ENCODE measurements at places on chromosomes 4 and X.

- DNase-seq = no peak
These were observed 8.6 kb downstream of the GALNT7 start for GRCh38 chr4:173177232-173177631.

DNA sequence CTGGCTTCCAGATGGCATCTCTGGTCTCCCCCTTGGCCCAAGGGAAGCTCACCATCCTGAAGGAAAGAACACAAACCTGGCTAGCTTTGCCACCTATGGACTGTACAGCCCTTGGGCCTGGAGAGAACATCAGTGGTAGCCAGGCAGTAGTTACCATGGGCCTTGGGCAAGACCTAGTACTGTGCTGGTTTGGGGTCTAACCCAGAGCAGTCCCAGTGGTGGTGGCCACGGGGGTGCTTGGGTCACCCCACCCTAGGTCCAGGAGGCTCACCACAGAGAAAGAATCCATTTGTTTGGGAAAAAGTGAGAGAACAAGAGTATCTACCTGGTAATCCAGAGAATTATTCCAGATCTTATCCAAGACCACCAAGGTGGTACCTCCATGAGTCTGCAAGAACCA, 290.7 kb upstream of the PPP1R2C start:
- no peak for DNase-seq

GRCh38 chrX:66601522-66601921, 37.4 kb downstream of the EDA2R start:
- no peak for DNase-seq

- DNase-seq = no peak
These were observed 189.1 kb downstream of the SPCS3 start for GRCh38 chr4:176508780-176509331.

DNA sequence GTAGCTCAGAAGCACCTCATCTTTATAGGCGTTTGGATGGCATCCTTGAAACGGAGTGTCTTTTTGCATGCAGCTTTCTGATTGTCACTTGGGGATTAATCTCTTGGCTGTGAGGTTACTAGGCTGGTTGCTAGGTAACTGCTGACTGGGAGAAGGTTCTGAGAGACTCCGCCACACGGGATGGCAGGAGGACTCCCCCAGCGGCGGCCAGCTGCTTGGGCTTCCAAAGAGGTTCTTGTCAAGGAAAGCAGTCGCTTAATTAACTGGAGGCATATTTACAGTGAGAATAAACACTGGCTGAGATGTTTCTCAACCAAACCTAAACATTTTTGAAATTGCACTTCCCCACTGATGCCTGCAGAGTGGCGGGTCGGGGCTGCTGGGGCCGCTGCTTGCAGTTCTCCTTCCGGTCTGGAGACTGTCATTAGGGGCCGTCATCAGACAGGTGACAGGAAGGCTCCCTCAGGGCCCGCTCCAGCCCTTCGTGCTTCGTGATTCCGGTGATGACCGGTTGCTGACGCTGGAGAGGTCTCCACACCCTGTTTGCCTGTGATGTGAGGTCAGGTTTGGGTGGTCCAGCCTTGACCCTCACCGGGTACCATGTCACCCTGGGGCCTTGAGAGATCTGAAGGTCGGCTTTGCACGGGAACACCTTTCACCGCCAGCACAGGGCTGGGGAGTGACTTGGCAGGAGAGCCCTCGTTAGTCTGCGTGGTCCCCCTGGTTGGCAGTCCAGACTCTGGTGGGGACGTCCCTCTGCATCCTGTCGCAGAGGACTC, 9.1 kb downstream of the NSG1 start:
- no peak for DNase-seq

GRCh38 chr4:169071747-169072146, 61.7 kb upstream of the CBR4 start:
- DNase-seq = no peak

DNA sequence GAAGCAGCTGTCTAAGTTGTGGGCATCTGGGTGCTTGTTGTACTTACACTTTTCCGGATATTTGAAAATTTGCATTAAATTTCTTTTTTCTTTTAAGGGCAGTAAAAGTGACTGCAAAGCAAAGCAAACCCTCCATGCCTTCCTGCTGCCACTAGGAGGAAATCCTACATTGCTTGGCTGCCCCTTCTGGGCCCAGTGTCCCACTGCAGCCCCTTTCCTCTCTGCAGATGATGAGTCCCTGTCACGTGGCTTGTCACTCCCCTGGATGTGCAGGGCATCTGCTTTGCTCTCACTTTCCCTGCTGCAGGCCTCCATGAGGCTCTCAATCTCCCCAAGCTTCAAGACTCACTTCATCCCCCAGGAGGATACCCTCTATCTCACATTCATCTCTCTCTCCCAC, 12.7 kb downstream of the TSR2 start:
- no peak for DNase-seq

DNA sequence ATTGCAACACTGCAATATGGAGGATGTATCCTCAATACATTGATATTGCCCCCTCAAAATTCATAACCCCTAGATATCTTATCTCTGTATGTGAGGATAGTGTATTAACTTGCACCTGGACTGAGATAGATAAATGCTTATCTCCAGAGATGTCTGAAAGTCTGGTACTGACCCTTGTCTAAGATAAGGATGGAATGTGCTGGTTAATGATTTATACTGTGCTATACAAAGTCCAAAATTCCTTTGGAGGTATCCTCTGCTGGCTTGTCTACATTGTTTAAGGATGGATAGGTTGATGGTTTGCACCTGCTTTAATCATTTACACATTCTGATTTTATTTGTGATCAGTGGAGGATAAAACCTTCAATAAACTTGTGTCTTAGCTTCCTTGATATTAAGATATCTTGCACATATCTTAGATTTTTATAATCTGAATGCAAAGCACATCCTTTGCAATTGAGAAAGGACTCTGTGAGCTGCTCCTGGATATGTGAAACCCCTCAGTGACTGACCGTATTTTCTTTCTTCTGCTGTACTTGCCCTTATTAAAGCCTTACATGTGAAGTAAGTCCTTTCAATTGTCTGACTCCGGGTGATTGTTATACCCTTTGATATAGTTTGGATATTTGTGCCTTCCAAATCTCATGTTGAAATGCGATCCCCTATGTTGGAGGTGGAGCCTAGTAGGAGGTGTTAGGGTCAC, 430.3 kb upstream of the MAOA start:
- DNase-seq = no peak

DNA sequence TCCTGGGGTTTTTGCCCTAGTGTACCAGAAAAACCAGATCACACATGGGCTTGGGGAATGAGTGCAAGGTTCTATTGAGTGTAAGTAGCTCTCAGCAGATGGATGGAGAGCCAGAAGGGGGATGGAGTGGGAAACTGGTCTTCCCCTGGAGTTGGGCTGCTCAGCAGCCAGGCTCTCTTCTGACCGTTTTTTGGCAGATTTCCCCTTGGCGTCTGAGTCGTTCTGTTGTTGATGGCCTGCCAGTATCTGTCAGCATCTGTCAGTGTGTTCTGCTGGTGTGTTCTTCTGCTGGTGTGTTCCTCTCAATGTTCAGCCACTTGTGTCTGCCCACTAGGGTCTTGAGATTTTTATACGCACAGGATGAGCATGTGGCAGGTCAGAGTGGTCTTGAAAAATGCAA, 633.9 kb upstream of the CPEB2 start:
- no peak for DNase-seq

DNA sequence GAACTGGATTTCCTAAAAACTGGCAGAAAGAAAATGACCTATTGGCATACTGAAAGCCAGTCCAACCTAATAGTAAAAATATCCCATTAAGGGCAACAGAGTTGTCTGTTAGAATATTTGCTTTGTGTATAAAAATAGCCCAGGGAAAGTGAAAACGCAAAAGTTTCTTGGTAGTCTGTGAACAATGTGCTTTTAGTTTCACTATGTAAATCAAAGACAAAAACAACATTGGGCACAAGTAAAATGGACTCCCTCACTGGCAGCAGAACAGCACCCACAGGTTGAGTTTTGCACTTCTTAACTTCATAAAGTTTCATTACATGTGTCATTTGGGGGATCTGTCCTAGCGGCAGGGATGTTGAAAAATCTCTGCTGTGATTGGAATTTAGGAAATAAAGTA, 4.3 kb upstream of the FGG start:
- no peak for DNase-seq

GRCh38 chrX:129496625-129497024, 26.7 kb downstream of the SMARCA1 start:
- no peak for DNase-seq

GRCh38 chr4:36244257-36245082, at the start of gene ARAP2:
Gene ARAP2 (minus strand): TSS chr4:36244514. CDS start chr4:36229486, 15,028 bp downstream.
- DNase-seq = peak; percentile 68

DNA sequence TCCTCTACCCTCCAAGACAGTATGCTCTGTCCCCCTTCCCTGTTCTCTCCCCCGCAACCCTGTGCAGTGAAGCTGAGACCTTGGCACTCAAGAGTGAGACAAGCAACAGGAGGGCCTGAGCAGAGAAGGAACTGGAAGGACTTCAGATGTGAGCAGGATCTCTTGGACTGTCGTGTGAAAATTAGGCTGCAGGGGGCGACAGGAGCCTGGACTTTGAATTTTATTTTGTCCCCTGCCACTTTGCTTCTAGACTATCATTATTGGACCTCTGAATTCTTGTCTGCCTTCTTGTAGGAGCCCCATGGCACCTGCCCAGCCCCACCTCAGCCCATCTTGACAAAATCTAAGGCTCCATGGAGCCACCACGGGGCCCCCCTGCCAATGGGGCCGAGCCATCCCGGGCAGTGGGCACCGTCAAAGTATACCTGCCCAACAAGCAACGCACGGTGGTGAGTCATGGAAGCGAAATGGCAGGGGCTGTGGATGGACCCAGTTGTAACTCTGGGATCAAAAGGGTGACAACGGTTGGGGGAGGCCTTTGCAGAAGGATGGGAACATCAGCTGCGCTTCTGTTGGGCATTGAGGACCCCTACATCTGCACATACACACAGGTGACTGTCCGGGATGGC, 1.7 kb downstream of the ARAF start:
- DNase-seq = no peak

DNA sequence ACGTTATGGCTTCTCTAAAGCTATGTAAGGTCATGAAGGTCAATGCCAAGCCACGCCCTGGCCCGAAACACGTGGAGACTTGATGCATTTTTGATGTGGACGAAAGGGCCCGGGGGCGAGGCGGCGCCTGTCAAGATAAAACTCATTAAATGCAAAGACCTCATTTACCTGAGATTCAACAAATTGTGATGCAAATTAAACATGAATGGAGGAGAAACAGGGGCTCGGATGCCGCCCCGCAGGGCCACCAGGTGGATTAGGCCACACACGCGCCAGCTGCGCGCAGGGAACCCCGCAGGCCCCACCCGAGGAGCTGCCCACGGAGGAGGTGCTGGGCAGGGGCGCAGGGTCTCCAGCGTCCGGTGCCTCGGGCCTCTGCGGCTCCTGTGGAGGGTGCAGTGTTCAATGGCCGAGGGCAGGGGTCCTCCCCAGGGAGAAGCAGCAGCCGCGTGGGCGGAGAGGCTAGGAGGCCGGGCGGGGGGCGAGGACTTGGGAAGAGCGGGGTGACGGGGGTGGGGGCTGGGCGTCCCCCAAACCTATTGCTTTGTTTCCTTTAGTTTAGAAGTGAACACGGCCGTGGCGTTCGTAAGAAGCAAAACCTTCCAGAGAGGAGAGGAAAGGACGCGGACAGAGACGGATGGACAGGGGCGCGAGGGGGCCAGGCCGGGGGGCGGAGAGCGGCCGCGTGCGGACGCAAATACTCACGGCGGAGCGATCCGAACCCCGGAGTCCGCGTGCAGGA, 40.4 kb downstream of the CPLX1 start:
- no peak for DNase-seq

DNA sequence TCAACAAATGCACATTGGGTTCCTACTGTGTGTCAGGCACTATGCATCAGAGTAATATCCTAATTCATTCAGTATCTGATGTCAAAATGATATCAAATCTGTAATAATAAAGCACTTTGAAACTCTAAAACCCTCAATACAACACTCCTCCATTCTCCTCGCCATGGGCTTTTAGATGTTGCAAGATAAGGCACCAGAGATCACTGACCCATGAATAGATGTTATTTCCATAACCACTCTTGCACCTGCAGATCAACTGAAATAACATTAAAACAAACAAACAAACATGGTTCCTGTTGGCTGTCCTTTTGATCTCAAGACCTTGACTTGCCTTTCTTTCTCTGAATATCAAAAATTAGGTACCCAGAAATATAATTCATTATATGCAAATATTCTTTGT, 100.2 kb downstream of the MAB21L2 start:
- no peak for DNase-seq

DNA sequence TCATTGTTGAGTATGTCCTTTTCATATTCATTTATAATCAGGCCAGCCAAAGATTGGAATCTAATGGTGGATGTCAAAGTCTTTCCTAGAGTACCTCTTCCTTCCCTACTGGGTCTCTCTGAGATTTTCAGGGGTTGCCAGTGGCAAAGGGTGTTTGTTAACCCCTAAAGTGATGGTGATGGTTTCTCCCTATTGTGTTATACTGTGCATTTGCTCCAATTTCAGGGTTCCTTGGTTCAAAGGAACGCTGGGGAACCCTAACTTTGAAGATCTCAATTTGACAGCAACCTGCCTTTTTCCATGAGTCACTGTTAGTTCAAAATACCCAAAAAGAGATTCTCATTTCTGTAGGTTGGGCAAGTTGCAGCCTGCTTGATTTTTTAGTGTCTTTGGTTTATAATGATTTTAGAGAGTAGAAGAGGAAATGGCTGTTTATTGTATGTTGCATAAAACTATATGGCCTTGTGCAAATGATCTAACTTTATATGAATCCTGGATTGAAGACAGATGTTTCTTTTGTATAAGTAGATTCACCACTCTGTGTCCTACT, 23.0 kb downstream of the GAB1 start:
- no peak for DNase-seq

GRCh38 chr4:73221734-73222133, 36.9 kb downstream of the ANKRD17 start:
- DNase-seq = no peak

GRCh38 chr4:15873117-15873516, 65.4 kb downstream of the FGFBP1 start:
- DNase-seq = no peak

DNA sequence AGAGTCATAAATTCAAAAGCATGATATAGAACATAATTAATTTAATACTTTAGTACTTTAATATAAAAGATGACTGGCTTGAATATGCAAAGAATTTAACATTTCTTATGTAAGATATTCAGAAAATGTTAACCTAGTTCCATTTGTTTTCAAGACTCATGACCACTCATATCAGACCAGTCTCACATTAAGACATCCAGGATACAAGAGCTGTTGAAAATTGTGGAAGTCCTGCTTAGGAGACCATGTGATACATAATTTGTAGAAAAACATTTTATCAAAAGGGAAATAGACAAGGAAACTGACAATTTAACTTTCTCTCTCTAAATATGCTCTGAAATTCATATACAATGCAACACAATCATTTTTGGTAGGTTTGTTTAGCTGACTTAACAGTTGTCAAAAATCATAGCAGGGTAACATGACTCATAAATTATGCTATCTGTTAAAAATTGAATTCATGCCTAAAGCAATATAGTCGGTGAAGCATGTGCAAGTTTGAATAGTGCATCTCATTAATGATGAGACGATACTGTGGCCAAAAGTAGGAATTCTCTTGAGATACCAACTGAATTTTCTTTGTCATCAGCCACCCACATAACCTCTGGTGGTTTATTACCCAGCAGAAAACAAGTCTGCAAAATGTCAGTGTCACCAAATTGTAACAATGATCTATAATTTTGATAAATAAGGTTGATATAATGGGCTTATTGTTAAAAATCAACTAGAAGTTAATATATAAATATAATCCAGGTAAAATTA, 211.4 kb downstream of the GASK1B start:
- no peak for DNase-seq

Data from CD4-positive, alpha-beta T cell treated with Interleukin-6 at 100 ng/mL for 8 hours (primary cell).